EL (cell line): ENCODE measurements at places on chromosomes 7 and 10.

- peak; percentile 34 for DNase-seq
Measured at GRCh38 chr10:99917963-99918825, 91.6 kb downstream of the DNMBP start.

- peak; percentile 58 for DNase-seq
Measured at GRCh38 chr10:102449321-102450123, 1.8 kb downstream of the C10orf95 start.

DNA sequence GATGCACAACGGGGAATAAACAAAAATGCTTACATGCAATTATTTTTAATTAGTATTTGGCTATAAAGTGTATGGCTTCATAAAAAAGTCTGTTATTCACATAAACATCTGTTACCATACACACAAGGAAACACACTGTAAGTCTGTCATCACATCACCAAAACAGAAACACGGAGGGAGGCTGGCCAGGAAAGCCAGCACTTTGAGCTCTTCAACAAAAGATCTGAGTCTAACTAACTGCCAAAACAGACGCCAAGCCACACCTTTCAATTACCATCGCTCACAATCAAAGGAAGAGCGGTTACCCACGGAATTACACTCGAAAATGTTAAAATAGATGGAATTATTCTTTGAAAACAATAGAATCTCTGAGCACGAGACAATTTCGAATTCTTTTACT, 49.2 kb upstream of the MGMT start:
- DNase-seq = no peak

- DNase-seq = no peak
Measured at GRCh38 chr7:26081638-26082037, 70.4 kb upstream of the NFE2L3 start.

DNA sequence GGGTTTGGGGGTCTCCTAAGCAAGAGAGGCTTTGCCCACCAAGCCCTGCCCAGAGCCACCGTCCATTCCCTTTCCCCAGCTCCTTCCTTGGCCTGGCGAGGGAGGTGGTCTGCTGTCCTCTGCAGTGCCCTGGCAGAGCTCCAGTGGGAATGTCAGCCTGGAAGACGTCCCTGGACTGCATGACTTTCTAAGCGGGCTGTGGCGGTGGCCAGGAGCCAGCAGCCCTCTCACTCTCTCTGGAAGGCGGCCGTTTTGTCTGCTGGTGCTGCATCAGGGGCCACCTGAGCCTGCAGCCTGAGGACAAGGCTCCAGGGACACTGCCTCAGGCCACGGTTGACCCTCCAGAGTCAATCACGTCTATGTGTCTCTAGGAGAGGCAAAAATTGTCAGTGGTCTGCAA, 271.0 kb downstream of the SKAP2 start:
- DNase-seq = no peak

GRCh38 chr10:113549856-113550255, 3.0 kb upstream of the HABP2 start:
- no peak for DNase-seq

DNA sequence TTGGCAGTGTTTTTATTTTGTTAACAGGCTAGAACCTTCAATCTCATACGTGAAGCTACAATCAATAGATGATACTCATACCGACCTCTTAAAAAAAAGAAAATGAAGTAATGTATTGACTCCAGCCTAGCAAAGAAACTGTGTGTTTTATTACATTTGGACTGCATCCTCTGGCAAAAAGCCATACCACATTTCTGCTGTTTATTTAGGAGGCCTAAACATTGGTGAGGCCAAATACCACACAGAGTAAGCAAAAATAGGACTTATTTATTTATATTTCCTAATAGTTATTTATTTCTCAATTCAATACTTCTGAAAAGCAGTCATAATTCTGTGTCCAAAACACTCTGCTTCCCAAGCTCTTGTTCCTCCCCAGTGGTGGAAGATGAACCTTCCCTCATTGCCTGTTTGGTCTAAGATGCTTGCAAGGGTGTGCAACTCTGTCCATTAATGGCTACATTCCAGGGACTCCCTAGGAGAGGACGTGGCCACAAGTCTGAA, 398.8 kb upstream of the KLF6 start:
- peak; percentile 31 for DNase-seq

DNA sequence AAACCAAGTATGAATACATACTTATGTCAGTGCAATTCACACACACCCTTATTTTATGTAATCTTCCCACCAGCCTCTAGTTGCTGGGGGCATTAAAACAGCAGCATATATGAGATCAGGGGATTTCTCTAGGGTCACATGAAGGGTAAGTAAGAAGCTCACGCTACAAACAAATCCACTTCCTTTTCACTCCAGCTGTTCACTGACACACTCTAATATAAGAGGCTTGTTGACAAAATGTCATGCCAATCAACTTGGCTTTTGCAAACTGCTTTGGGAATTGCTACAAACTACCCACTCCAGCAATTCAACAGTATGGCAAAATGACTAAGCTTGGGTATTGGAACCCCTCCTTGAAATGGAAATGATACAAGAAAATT, 10.3 kb downstream of the FAM3C start:
- DNase-seq = no peak

GRCh38 chr7:51224811-51225595, 91.6 kb downstream of the COBL start:
- DNase-seq = no peak

GRCh38 chr7:47954231-47954911, 6.1 kb upstream of the PKD1L1 start:
- no peak for DNase-seq

GRCh38 chr10:18179891-18180290, 39.7 kb downstream of the CACNB2 start:
- DNase-seq = no peak

DNA sequence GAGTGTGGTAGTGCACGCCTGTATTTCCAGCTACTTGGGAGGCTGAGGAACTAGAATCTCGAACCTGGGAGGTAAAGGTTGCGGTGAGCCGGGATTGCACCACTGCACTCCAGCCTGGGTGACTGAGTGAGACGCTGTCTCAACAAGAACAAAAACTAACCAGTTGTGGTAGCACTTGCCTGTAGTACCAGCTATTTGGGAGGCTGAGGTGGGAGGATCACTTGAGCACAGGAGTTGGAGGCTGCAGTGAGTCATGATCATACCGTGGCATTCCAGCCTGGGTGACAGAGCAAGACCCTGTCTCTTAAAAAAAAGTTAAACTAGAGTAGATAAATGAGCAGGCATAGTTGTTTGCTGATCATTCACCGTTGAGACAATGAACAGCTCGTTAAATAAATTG, 48.9 kb downstream of the CUX1 start:
- no peak for DNase-seq

GRCh38 chr10:51786016-51786683, 86.8 kb upstream of the CSTF2T start:
- DNase-seq = no peak

DNA sequence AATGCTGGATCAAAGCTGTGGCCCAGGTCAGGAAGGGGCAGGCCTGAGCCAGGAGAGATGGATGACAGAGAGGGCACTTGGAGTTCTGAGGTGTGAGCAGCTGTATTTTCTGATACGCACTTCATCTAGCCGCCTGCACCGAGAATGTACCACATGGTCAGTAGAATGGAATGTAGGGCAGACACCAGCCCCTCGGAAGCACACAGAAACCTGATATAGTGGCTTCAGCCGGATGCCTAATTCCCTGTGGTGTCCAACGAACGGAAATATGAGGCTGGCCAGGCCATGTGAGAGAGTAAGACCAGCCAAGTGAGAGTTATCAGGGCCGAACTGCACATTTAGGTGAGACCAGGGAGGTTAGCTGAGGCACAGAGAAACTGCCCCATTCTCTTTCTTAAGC, 46.7 kb upstream of the PLCE1 start:
- DNase-seq = peak; percentile 90

GRCh38 chr7:28479507-28479947, 67.2 kb downstream of the CREB5 start:
- DNase-seq = no peak

DNA sequence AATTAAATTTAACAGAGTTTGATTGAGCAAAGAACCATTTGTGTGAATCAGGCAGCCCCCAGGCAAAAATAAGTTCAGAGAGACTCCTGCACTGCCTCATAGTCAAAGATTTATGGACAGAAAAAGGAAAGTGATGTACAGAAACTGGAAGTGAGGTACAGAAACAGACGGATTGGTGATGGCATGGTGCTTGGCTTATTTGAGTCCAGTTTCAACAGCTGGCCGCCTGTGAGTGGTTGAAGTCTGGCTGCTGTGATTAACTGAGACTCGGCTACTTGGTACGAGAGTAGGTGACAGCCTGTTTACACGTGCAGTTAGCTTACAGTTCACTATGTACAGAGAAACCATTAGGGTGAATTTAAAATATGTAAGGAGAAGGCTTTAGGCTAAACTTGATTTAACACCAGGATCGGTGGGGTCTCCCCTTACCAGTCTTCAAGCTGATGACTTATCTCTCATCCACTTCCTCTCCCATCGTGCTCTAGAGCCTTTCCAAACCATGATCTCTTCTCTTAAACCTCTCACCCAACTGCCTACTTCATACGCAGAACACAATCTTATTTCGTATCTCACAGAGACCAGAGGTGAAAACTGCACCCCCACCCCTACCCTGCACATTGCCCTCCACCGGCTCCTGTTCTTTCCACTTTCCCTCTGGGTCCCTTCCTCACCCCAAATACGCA, 5.0 kb upstream of the MSMB start:
- peak; percentile 33 for DNase-seq

GRCh38 chr7:111140091-111140865, 49.4 kb downstream of the LRRN3 start:
- no peak for DNase-seq

DNA sequence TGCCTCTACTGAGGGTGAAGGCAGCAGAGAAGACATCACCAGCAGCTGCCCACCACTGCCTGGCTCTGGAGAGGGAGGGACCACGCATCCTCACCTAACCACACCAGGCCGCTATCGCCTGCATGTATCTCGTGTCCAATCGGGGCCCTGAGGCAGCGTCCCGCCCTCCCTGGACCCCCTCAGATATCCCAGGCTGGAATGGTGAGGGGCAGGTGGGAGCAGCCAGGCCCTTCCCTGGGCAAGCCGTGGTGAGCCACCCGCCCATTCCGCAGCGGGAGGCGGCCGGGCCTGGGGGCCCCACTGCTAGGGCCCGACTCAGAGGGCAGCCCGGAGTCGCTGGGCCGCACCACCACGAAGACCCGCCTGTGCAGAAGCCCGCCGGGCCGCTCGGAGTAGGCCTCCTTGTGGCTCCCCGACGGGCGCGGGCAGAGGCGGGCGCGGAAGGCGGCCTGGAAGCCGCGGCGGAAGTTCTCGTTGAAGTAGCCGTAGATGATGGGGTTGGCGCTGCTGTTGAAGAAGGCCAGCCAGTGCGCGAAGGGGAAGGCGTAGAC, 21.6 kb upstream of the PPA1 start:
- no peak for DNase-seq

DNA sequence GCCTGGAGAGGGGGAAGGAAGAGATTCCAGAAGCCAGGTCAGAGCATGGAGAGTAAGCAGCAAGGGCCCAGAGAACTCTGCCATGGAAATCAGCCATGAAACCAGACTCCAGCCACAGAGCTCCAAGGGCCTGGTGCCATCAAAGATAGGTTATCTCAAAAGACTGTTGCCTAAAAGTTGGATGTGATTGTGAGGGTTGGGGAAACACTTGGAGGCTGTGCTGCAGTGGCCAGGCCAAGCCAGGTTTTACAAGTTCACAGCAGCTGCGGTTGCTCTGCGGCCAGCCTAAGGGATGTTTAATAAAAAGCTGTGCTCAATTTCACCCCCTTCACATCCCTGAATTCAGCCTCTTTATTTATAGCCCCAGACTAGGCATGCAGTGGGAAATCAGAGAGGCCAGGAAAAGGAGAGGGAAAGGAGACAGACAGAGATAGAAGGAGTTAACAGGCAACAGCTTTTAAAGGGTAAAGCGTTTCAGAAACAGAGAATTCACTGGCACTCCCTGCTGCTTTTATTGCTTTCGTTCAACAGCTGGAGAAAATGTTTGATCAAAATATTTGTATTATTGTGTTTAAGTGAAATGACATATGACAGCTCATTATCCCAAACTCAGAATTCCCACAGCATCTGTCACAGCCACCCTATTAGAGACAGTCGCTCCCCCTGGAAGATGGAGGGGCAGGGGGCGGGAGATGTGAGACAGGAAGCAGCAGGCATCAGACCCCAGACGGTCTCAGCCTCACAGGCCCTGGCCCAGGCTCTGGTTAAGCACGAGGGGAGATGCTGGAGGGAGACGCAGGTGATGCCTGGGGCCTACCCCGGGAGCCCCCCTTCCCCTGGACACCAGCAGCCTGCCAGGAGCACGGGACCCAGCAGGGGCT, 140.1 kb downstream of the GLI3 start:
- no peak for DNase-seq

DNA sequence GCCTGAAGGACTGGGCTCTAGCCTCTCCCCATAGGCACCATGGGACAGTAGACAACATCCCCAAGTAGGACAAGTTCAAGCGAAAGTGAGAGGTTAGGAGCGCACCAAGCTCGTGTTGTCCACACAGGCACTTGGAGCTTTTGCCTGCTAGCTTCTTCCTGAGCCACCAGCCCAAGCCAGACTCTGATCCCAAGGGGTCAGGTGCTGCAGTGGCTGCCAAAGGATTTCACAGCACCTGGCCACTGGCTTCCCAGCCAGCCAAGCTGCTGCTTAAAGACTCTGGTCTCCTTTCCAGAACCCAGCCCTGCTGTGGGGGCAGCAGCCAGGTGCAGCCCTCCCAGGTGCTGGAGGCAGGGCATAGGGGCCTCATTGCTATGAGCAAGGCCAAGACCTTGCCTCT, 33.0 kb upstream of the UNC5B start:
- DNase-seq = no peak

DNA sequence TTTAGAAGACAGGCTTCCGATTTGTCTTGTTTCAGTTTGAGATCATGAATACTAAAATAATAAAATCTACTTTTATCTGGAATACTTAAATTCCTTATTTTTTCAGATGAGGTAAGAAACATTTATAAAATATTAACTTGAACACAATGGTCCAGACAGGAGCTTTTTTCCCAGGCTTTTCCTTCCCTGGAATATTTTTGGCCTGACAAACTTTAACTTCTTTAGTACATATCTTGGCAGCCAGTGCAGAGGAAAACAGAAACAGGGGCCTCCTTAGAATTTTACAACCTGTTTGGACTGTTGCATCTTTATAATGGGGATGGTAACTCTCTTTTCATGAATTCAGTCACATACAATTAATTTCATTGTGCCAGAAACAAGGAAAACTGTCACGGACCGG, 41.4 kb downstream of the NRP1 start:
- DNase-seq = no peak

- no peak for DNase-seq
Measured at GRCh38 chr10:106513352-106513771, 651.1 kb downstream of the SORCS1 start.

DNA sequence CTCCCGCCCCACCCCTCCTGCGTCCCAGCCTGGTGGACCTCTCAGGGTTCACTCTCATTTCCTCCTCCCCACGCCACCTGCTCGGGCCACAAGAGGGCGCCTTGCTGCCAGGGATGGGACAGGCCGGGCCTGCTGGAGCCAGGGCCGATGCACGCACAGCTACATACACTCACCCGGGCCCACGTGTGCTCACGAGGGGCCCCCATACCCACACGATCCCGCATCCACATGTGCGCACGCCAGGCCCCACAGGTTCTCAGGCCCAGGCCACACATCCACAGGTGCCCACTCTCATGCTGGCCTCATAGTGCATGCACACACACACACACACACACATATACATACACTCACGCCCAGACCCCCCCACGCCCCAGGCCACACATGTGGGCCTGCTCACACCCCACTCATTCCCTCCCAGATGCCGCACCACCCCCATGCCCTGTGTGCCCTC, 68.6 kb downstream of the LHPP start:
- peak; percentile 78 for DNase-seq
